ENCODE measurements at places on chromosomes 4 and X. TPM values are rescaled to one million over a fixed set of nuclear protein-coding genes. Genes with fewer than 3 reads are reported as not detected.

The CTAG1A gene
- not detected for total RNA-seq

The TDO2 gene
- not detected for total RNA-seq

The PUDP gene
- 20.9 TPM for total RNA-seq

The DCHS2 gene
- 0.07 TPM for total RNA-seq

The PI4K2B gene
- total RNA-seq, result 16.4 TPM

The CYP4V2 gene
- 4.6 TPM for total RNA-seq

The COX7B2 gene
- total RNA-seq, result not detected

The SPATA4 gene
- not detected for total RNA-seq

The EREG gene
- total RNA-seq, result 33.1 TPM

The DOCK11 gene
- 0.09 TPM for total RNA-seq

The CASP3 gene
- 20.1 TPM for total RNA-seq

The COL25A1 gene
- not detected for total RNA-seq

The HMX1 gene
- total RNA-seq, result not detected

The SPP1 gene
- total RNA-seq, result not detected

The ODAPH gene
- total RNA-seq, result not detected

The CPE gene
- 17.7 TPM for total RNA-seq

The ITGB1BP2 gene
- total RNA-seq, result 0.37 TPM

The UGT2A1 gene
- not detected for total RNA-seq

The STX18 gene
- total RNA-seq, result 12.7 TPM

The CXCL6 gene
- total RNA-seq, result 3.6 TPM

All from airway epithelial cell (primary cell).